ENCODE measurements at places on chromosomes 1 and 21. TPM values are rescaled to one million over a fixed set of nuclear protein-coding genes. Genes with fewer than 3 reads are reported as not detected.

The TCHHL1 gene
- total RNA-seq = not detected

The TCHH gene
- 0.86 TPM for total RNA-seq

The LRRC3 gene
- 5.6 TPM for total RNA-seq

The ADARB1 gene
- 18.4 TPM for total RNA-seq

The CCDC28B gene
- 19.2 TPM for total RNA-seq

The TMEM269 gene
- total RNA-seq = 0.07 TPM

The STUM gene
- not detected for total RNA-seq

The CCDC181 gene
- total RNA-seq = 1.1 TPM

The KIF26B gene
- total RNA-seq = 6.8 TPM

The CFAP141 gene
- not detected for total RNA-seq

The AADACL3 gene
- not detected for total RNA-seq

The KRTAP19-1 gene
- total RNA-seq = not detected

The IGSF3 gene
- total RNA-seq = 11.7 TPM

The DNASE2B gene
- total RNA-seq = not detected

The OMA1 gene
- 5.1 TPM for total RNA-seq

The MFN2 gene
- total RNA-seq = 74.0 TPM

The NEXN gene
- 37.5 TPM for total RNA-seq

The PPM1J gene
- total RNA-seq = 5.2 TPM

The KIF17 gene
- total RNA-seq = 2.2 TPM

The HTR6 gene
- not detected for total RNA-seq

The BSDC1 gene
- 73.1 TPM for total RNA-seq

The CYP4A11 gene
- total RNA-seq = not detected

The LCE2B gene
- not detected for total RNA-seq

The KISS1 gene
- total RNA-seq = 2.7 TPM

The ELAVL4 gene
- not detected for total RNA-seq

The DNAJC16 gene
- 20.7 TPM for total RNA-seq

The FOXD2 gene
- 0.07 TPM for total RNA-seq

The AADACL4 gene
- not detected for total RNA-seq

The MIXL1 gene
- total RNA-seq = 0.16 TPM

The FYB2 gene
- 0.26 TPM for total RNA-seq

The CRNN gene
- total RNA-seq = not detected

The FBXO28 gene
- total RNA-seq = 32.6 TPM

The HMCN1 gene
- 29.6 TPM for total RNA-seq

The FMN2 gene
- 2.4 TPM for total RNA-seq

The PLA2G5 gene
- not detected for total RNA-seq

The CCDC17 gene
- 3.8 TPM for total RNA-seq

The TDRD10 gene
- total RNA-seq = not detected

The FAM72C gene
- total RNA-seq = 0.61 TPM

The CHI3L1 gene
- 0.34 TPM for total RNA-seq

The HS2ST1 gene
- 38.7 TPM for total RNA-seq

The RPE65 gene
- total RNA-seq = 0.91 TPM

The CLK2 gene
- total RNA-seq = 36.1 TPM

The CD2 gene
- 0.14 TPM for total RNA-seq

The JAM2 gene
- total RNA-seq = 7.2 TPM

The LMOD1 gene
- total RNA-seq = 14.9 TPM
